ENCODE measurements at places on chromosomes 13 and 19.

- DNase-seq: no peak
Observed at GRCh38 chr19:1132552-1133383, 29.0 kb downstream of the GPX4 start.

GRCh38 chr19:7254590-7254989 is 39.6 kb downstream of the INSR start:
- no peak for DNase-seq

GRCh38 chr13:40149611-40150274 is 494.3 kb downstream of the COG6 start:
- peak; percentile 72 for DNase-seq

- DNase-seq: no peak
Observed at GRCh38 chr13:25300861-25301346, 521 bp upstream of the NUP58 start.

DNA sequence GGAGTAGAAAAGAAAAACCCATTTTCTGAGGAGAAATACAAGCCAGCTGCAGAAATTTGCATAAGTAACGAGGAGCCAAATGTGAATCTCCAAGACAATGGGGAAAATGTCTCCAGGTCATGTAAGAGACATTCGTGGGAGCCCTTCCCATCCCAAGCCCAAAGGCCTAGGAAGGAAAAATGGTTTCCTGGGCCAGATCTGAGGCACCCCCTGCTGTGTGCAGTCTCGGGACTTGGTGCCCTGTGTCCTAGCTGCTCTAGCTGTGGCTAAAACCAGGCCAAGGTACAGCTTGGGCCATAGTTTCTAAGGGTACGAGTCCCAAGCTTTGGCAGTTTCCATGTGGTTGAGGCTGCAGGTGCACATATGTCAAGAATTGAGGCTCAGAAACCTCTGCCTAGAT is 444.9 kb downstream of the PCDH20 start:
- DNase-seq: no peak

- DNase-seq: no peak
Observed at GRCh38 chr19:49498475-49498874, 2.2 kb downstream of the RPS11 start.

GRCh38 chr19:12786141-12786870 is 5.0 kb upstream of the JUNB start:
- peak; percentile 81 for DNase-seq

- DNase-seq: no peak
Observed at GRCh38 chr13:59478908-59479307, 684.8 kb downstream of the DIAPH3 start.
